ENCODE measurements at places on chromosomes 1 and 21.
A peak's percentile ranks its signal among the peaks of the same experiment; 100 is the strongest.

DNA sequence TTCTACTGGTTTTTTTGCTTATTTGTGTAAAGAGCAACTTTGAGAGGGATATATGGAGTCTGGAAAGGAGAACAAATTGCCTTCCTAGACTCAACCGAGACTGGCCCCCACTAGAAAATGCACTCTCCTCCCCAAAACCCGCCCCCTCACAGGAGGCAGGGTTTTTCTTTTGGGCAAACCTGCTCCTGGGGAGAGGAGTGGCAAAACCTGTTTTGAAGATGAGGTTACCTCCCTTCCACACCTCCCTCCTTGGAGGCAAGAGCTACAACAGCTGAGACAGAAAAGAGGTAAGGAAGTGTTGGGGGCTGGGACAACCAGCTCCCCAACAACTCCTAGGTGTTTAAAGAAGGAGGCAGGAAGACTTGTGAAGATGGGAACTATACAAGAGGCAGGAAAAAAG lies at the start of gene BNIPL:
Gene BNIPL, plus strand, starts transcription at position 231 of the 400 bp plus-strand sequence. Its CDS starts 140 bp downstream, at position 371.
- no peak for DNase-seq

GRCh38 chr1:244839656-244840055 lies 4.2 kb downstream of the COX20 start:
- DNase-seq = no peak

GRCh38 chr1:37107153-37107907 lies 73.0 kb upstream of the GRIK3 start:
- no peak for DNase-seq

- DNase-seq = no peak
Observed at GRCh38 chr1:214467078-214467585, 84.3 kb downstream of the PTPN14 start.

- no peak for DNase-seq
Observed at GRCh38 chr1:172717722-172718465, 59.0 kb downstream of the FASLG start.

DNA sequence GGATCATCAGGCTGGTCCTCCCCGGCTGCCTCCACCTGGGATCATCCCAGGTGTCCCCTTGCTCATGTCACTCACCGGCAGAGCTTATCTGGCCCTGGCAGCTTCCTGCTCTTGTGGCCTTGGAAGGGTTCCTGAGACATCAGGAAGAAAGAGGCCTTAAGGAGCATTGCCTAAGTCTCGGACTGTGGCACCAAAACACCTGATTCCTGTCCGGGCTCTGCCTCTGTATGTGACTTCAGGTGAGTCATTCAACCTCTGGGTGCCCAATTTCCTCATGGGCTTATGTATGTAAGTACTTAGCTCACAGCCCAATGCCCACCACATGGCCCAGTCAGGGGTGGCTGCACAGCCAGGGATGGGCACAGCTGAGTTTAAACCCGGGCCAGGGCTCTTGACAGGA lies 255.9 kb upstream of the VAMP3 start:
- DNase-seq = no peak

- no peak for DNase-seq
Observed at GRCh38 chr1:163248064-163248463, 45.3 kb upstream of the RGS5 start.

DNA sequence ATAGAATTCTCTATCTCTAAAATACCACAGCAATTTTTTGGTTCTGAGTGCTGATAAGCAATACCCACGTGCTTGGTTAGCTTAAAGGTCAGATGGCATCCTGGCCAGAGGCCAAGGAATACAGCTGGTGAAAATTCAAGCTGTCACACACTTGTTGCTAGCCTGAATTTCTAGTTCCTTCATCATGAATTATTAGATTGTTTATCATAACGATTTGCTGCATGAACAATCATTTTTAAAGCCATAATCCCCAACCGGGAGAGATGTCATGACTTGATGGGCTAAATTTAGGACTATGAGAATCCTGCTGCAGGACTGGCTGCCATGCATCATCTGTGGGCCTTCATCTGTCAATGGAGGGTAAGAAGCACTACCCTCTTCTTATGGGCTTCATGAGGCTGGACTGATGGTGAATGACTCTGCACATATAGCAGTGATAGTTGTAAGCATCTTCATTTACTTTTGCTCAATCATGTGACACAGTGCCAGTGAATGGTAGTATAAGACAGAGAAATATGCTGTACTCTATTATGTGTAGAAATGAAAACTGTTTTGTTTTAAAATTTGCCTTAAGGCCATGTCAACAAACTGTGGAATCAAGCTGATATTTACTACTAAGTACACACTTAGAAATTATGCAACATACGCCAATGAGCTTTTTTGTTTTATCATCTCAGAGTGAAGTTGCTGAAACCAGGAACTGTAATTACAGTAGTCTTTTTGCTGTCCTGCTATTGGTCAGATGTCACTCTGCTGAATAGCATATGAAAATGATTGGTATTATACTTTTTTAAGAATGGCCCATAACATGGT lies 80.5 kb upstream of the RALGPS2 start:
- no peak for DNase-seq

GRCh38 chr21:34280389-34280795 lies 83.4 kb upstream of the KCNE2 start:
- DNase-seq = no peak

DNA sequence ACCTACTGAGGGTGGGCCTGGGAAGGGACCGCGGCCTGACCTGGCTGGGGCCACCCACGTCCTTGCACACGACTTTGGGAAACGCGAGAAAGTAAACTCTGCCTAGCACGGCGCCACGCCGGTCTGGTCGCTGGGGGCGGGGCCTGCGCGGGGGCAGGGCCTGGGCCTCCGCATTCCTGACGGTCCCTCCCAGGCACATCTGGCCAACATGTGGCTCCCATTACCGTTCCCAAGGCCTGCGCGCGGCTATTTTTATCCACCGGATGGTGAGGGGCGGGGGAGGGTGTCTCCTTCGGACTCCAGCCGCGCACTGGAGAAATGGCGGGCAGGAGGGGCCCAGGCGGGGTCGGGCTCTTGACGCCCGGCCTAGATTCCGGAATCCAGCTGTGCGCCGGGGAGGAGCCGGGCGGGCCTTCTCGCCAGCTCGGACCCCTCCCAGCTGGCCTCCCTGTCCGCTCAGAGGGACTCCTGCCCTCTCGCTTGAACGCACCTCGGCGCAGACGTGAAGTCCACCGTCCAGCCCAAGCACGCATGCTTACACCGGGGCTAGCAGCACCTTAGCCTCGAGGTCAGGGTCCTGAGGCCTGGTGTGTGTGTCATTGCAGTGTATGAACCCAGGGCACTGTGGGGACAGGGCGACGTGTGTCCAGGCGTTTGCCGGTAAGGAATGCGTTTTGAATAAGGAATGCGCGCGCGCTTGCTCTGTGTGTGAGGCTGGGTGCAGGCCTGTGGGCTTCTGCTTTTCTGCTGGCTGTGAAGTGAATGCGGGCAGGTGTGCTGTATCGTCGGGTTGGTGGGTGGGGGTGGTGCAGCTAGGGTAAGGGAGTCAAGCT lies 2.1 kb downstream of the EVA1B start:
- peak; percentile 89 for DNase-seq

DNA sequence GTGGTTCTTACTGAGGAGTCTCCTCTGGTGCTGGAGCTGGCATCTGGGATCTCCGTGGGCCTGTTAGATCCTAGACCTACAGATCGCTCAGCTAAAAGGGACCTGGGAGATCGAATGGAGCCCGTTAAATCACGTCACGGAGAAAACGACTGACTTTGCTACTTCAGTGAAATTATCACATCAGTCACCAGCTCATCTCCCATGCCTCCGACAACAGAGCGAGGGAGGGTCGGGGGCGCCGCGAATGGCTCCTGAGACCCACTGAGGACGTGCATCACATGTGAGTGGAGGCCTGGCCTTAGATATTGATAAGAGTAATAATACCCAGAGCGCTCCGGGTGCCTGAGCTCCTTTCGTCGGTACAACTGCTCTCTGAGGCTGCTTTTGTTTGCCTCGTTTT lies 55.6 kb upstream of the ACTL8 start:
- no peak for DNase-seq

GRCh38 chr1:74362691-74363090 lies 127.5 kb downstream of the TNNI3K start:
- DNase-seq = no peak

- no peak for DNase-seq
Observed at GRCh38 chr1:205287076-205287475, 34.5 kb downstream of the NUAK2 start.

DNA sequence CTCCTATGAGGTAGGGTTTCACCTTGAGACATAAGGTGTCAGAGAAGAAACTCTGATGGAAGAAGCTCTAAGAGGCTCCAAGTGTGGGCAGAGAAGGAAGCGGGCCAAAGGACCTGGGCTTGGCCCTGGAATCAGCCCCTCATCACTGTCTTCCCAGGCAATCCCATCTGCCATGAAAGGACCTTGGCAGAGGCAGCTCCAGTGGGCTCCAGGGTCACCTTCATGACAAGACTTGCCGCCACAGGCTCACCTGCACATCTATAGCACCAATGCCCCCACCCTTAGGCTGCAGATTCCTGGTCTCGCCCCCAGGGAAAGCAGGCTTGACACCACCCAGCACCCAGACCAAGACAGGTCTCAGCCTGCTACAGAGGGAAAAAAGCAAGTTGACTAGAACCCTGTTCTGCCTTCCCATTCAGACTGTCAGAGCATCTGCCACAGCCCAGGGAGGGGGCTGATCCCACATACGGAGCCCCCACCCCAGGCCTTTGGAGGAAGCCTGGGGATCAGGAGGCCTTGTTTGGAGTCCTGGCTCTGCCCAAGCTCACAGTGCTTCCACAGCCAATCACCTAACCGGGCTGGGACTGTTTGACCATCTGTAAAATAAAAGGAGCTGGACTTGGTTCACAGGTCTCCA lies 490 bp upstream of the FAM110D start:
- no peak for DNase-seq

DNA sequence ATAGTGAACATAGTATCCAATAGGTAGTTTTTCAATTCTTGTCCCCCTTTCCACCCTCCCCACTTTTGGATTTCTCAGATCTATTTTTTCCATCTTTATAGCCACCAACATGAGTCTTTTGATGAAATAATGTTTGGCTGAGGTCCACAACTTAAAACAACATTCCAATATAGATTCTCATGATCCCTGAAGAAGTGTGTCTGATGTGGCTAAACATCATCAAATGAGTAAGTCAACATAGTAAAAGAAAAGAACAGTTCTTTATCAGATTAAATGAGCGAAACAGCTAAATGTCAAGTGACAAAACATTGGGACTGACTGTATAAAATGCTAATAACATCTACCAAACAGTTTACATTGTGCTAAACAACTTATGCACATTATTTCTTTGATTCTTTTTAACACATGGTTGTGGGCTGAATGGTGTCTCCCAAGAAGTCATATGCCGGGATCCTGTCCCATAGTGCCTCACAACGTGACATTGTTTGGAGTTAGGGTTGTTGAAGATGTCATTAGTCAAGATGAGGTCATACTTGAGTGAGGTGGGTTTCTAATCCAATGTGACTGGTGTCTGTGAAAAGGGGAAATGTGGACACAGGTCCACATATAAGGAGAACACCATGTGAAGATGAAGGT lies 453.6 kb downstream of the LTN1 start:
- no peak for DNase-seq

DNA sequence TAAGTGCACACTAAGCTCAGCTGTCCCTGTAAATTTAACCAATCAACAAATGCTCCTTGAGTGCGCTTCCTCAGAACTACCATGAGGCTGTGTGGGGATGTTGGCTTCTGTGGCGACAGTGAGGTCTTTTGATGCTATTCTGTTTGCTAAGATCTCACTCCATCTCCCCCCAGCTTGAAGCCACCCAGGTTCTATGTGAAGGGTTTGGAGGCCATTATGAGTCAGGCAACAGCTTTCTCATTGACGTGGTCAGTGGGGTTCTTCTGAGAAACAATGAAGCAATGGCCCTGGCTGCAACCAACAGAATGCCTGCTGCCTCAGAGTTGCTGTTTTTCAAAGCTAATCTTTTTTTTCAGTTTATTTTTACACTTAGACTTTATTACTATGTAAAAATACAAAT lies 205.5 kb downstream of the PTBP2 start:
- DNase-seq = peak; percentile 14

GRCh38 chr1:223711173-223711572 lies 1.2 kb upstream of the CAPN2 start:
- DNase-seq = no peak

- DNase-seq = no peak
Observed at GRCh38 chr1:82874041-82874440, 1073.3 kb downstream of the ADGRL2 start.
